CD4-positive, alpha-beta memory T cell (primary cell): ENCODE measurements at places on chromosomes 3 and 15. TPM values are rescaled to one million over a fixed set of nuclear protein-coding genes. Genes with fewer than 3 reads are reported as not detected.

DNA sequence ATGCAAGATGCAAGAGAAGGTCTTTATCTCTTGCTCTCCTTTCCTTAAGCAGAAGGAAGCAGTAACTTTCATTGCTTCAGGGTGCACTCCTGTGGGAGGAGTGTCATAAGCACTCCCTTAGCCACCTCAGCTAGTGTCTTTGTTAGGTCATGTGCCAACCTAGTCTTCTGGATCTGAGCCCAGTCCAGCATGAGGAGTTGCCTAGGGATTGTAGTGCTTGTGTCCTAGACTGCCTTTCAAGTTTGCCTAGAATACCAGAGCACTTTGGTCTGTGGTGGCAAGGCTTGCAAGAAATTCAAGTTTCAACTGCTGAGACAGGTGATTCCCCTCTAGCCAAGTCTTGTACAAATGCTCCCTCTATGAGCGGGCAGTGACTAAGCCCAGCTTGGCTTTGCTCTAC lies 633.6 kb downstream of the ZNF385D start:
- no peak for DNase-seq
- no peaks in the 10 kb centered on the region for H3K27me3 ChIP-seq
- no peak overlapping the region for H3K27ac ChIP-seq

- no peak overlapping the region for H3K4me3 ChIP-seq
- H3K4me1 ChIP-seq: no peaks in the 10 kb centered on the region
- H3K36me3 ChIP-seq: no peaks in the 10 kb centered on the region
- no peaks in the 10 kb centered on the region for H3K27me3 ChIP-seq
- no peak overlapping the region for H3K27ac ChIP-seq
Observed at GRCh38 chr3:178434206-178434805, 101.9 kb upstream of the KCNMB2 start.

Gene KAT2B
- total RNA-seq: 81.3 TPM

Gene TTLL13
- total RNA-seq: 1.1 TPM
